ENCODE measurements at places on chromosomes 5 and 9.

DNA sequence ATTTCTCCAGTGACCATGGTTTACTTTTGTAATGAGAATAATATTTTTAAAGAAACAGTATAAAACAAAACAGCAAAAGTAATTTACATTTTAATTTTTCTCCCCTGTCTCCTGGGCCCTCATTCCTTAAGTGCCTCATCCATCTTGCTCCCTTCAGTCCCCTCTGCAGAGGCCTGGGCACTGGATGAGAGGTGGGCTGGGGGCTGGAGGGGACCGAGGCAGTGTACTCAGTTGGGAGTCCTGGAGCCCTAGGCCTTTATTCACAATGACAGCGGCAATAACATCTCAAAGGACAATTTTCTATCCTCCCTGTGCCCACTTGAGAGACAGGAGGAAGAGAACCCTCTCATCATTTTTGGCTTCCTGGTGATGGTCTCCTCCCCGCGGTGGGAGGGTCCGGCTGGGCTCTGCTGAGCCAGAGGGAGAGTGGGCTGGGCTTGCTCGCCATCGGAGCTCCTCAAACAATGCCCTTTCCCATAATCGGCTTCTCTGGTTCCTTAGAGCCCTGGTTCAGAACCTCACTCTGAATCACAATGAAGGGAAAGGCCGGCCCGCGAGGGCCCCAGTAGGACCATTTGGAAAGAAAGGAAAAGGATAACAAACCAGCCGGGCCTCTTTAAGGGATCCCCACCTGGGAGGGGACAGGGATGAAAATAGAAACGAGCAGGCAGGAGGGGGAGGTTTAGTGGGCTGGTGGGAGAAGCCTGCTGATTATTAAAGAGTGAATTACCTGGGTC, 9.7 kb upstream of the SMIM32 start:
- DNase-seq: peak; percentile 14

DNA sequence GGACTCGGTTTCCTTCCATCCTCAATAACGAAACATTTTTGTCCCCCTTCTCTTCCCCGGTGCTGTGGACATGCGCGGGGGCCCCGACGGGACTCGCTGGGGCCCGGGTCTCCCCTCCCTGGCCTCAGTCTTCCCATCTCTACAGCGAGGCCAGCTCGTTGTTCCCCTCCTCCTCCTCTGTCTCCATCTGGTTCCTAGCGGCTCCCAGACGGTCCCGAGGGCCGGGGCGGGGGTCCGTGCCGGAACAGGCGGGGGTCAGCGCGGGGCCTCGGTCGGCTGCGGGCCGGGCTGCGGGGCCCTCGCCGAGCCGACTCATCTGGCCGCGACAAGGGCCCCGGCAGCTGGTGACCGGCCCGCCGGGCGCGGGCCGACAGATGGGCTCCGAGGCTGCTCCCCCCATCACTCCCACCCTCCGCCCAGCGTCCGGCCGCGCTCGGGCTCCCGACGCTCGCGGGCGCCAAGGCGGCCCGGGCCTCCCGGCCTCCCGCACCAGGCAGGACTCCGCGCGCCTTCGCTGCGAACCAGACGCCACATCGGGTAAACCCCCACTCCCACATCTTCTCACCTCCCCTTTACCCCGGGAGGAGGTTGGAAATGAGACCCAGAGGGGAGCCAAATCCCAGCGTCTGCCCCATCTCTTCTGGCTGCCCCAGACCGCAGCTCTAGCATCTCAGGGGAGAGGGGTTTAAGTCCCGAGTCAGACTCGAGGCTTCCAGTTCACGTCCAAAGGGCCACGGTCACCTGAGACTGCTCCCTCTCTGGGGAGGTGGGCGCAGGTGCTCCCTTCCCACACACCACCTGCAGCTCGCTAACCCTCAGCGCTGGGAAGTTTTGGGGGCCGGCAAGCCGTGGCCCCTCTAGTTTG, 8.1 kb downstream of the BARHL1 start:
- DNase-seq: no peak

DNA sequence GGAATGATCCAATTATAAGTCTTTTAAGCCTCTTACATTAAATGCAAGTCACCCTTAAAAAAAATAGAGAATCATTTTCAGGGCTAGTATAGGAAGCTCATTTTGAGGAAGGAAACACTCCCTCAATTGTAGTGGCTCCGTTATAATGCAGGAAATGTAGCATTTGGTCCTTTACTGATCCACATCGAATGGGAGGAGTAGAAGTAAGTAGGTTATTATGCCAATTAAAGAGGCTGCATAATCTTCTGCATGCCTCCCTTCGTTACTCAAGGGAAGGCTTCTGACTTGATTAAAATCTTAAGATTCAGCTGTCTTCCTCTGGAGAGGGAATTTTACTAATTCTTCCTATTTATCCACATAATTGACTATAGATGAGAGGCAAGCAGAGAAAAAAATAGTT, 579.2 kb upstream of the COX7C start:
- no peak for DNase-seq

DNA sequence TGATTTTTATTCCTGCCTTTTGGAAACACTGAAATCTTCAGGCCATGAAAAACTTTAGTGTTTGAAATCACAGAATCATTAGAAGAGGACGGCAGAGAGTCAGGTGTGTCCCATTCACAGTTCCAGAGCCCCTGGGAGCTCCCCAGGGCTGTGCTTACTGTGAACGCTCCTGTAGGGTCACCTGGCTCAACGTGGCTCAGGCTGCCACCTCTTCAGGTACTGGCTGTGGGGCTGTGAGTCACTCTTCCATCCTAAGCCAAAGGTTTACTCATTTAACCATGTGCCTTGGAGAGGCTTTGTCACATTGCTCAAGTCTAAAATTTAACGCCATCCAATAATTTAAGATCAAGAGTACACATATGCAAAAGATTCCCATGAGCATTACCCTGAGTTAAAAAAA, 50.2 kb upstream of the FSTL4 start:
- DNase-seq: no peak
